ENCODE measurements at places on chromosomes 12 and 14.

GRCh38 chr14:68333262-68333661 is 459.6 kb downstream of the ZFP36L1 start:
- DNase-seq: no peak

GRCh38 chr12:105018012-105018411 is 31.9 kb downstream of the NOPCHAP1 start:
- no peak for DNase-seq

DNA sequence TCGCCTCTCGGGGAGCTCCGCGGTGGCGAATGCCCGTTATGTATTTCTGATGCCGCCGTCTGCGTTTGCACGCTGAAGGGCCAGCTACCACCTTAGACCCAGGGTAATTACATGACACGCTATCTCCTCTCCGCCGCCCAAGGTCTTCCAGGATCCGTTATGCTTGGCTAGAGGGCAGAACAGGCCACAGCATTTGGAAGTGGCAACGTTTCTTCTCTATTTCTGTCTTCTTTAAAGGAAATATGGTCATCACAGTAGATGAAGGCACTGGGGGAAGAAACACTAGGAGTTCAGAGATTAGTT is 861 bp upstream of the MDGA2 start:
- DNase-seq: no peak

- no peak for DNase-seq
These were observed 10.5 kb upstream of the TMED2 start for GRCh38 chr12:123573870-123574269.

DNA sequence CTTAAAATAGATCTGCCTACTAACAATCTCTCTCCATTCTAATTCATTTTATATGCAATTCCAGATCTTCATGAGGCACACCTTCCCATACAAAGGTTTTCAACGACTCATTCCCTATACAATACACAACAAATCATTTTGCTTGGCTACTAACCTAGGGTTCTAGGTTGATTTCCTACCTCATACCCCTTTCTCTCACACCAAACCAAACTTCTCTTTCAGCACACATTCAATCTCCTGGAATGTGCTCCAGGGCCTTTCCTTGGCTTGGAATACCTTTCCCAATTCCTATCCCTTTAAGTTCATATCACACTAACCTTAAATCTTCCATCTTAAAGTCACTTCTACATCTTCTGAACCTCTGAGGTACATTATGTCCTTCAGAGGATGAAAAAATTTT is 38.7 kb upstream of the MTERF2 start:
- DNase-seq: no peak

DNA sequence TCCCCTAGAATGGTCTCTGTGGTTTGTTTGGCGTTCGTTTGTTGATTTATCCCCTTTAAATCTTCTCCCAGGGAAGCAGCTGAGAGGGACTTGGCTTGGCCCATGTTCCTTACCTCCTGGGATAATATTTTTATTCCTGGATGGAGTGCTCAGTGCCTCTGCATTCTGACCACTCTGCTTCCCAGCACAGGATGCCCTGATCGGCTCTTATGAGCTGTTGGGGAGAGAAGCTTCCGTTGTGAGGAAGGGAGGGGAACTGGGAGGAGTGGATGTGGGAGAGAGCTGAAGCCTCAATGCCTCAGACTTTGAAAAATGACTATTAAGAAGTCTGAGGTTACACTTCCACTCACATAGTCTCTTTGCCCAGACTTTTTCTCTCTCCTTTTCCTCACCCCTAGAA is 114.8 kb downstream of the SMOC1 start:
- no peak for DNase-seq

DNA sequence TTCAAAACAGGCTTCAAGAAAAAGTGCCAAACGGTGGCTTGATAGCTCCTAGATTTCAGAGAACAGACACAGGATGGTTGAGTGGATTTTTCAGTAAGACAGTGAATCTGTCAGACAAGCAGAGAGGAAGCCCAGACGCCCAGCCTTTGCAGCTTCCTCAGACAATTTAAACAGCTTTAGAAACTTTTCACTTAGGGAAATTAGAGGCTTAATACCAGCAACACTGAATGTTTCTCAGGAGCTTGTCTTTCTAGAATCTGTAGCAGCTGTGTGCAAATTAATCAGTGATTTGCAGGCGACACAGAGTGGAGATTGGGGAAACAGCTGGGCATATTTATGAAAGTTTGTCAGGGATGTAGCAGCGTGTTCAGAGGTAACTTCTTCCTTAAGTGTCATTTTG is 362.1 kb downstream of the GALC start:
- DNase-seq: no peak

- DNase-seq: no peak
These were observed 158.4 kb upstream of the IGF1 start for GRCh38 chr12:102638777-102639176.

- DNase-seq: no peak
These were observed 3.4 kb downstream of the SSPN start for GRCh38 chr12:26198742-26199141.

GRCh38 chr12:116123451-116124258 is 153.8 kb downstream of the MED13L start:
- DNase-seq: peak; percentile 20

- DNase-seq: no peak
These were observed 3.5 kb downstream of the ELK3 start for GRCh38 chr12:96197503-96198272.

GRCh38 chr14:81165188-81165587 is 55.6 kb downstream of the GTF2A1 start:
- no peak for DNase-seq

DNA sequence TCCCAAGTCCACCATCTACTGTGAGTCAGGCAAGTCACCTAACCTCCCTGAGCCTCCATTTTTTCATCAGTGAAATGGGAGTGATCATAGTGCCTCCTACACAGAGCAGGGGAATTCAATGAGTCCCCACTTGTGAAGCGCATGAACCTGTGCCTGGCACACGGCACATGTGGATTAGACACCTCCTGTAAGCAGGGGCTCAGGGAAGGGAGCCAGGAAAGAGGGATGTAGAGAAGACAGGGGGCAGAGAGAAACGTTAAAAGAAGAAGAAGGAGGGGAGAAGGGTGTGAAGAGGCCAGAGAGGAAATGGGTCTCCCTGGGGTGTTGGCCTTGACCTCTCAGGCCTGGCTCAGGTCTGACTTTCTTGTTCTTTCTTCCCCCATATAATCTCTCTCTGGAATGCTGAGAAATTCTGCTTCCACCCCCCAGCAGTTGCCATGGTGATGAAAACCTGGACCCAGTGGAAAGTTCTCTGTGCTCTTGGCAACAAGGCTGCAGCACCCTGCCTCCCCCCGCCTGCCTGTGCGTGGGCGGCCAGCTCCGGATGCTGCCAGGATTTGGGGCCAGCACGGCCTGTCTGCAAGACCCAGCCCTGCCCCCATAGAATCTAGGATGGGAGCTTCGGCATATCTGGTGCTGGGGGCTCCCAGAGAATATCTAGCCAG is 94.5 kb downstream of the CALM1 start:
- DNase-seq: no peak

- no peak for DNase-seq
These were observed 406.7 kb downstream of the TMTC2 start for GRCh38 chr12:83093426-83093825.

DNA sequence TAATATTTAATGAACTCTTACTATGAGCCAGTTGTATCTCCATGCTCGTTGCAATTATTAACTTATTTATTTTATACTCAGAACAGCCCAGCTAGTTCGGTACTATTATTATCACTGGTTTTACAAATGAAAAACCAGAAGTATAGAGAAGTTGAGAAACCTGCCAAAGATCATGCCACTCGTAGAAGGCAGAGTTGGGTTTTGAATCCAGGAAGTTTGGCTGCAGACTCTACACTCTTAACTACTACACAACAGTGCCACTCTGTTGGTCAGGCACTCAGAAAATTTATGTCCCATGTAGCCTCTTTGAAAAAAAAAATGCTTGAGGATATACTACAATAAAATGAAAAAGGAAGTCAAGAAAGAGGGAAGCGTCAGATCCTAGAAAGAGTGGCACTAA is 71.5 kb upstream of the ARID2 start:
- no peak for DNase-seq

DNA sequence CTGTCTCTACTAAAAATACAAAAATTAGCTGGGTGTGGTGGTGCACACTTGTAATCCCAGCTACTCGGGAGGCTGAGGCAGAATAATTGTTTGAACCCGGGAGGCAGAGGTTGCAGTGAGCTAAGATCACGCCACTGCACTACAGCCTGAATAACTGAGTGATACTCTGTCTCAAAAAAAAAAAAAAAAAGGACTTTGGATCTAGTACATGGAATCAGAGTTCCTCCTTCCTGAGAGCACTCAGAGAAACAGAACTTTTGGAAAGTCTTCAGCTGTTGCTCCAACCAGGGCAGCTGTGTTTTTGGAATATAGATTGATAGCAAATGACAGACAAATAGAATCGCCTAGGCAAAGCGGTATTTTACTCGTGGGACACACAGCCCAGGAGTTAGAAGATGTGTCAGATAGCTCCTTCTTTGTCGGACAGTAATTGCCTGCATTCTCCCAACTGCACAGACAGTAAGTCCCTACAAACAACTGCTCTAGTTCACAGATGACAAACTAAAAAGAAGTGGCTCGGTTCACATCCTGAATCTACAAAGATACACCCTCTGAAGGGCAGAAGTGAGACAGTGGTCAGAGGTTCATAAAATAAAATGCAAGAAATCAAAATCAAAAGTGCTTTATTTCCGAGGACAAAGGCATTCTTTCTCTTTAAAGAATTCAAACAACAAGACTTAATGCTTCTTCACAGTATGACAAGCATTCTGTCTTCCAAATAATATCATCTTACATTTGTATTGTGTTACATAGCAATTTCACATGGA is 17.1 kb upstream of the NEK9 start:
- DNase-seq: no peak

GRCh38 chr12:13740149-13740545 is 241.3 kb downstream of the GRIN2B start:
- DNase-seq: no peak

DNA sequence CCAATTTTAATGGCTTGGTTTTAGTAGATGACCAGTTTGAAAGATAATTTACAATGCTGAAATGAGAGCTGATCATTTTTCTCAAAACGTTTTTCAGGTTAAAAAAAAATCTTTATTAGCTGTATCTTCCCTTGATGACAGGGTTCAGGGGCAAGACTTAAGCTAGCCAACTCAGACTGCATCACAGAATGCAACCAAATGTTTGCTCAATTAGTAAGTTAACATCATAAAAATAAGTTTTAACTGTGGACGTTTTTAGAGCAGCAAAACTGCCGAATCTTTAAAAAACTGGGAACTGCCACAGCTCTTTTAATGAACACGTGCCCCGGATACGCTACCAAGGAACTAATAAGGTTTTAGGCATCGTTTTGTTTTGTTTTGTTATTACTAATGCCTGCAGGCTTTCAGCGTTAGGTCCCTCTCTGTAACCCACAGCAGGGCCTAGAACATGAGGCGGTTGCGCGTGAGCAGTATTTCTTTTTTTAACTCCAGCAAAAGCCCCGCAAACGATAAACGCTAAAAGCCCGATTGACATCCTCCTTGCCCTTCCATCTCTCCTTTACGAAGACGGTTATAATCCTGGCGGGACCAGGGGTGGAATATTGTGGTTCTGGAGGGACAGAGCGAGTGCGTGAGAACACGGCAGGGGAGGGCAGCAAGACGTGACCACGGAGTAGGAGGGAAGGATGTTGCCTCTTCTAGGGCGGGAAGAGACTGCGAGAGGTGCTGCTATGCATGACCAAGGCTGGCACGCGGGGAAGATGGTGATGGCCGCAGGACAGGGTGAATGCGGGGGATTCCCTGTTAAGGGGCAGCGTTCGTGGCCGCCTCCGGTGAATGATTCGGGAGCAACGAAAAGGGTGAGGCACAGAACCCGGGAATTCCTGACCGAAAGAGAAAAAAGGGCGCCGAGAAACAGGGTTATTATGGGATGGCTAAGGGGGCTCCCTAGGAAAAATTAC is 652 bp downstream of the SUPT16H start:
- DNase-seq: peak; percentile 22

DNA sequence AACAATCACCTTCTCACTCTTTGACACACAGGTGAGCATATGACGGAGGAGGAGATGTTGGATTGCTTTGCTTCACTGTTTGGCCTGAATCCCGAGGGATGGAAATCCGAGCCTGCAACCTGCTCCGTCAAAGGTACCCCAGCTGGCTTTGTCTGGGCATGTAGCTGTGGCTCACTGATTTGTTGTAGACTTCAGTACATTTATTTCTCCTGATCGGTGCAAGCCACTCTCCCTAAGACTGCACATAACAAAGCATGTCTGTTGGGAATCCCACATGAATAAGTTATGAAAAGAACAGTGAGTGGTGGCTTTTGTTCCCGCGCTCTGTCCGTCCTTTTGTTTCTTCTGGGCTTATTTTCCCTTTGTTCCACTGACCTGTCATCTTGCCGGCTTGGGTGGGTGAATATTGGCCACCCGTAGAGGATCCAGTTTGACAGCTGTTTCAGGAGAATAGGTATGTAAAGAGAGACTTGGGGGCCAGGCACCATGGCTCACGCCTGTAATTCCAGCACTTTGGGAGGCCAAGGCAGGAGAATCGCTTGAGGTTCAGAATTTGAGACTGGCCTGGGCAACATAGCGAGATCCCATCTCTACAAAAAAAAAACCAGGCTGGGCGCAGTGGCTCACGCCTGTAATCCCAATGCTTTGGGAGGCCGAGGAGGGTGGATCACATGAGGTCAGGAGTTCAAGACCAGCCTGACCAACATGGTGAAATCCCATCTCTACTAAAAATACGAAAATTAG is 20.0 kb upstream of the BCL7A start:
- no peak for DNase-seq

- no peak for DNase-seq
These were observed 3.3 kb upstream of the TMEM117 start for GRCh38 chr12:43832463-43833168.

DNA sequence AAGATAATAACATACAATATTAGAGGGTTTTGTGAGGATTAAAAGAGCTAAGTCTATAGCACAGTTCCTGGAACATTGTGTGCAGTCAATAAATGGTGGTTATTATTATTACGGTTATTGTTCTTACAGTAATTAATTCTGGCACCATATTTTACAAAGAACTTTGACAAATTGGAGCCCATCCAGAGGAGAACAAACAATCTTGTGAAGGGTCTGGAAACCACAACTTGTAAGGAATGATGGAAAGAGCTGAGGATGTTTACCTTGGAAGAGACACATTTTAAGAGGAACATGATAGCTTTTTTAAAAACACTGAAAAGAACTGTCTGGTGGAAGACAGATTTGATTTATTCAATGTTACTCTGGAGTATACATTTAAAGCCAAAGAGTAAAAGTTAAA is 150.5 kb upstream of the KRR1 start:
- DNase-seq: no peak

- no peak for DNase-seq
These were observed 33.9 kb downstream of the SPTLC2 start for GRCh38 chr14:77582511-77582910.

DNA sequence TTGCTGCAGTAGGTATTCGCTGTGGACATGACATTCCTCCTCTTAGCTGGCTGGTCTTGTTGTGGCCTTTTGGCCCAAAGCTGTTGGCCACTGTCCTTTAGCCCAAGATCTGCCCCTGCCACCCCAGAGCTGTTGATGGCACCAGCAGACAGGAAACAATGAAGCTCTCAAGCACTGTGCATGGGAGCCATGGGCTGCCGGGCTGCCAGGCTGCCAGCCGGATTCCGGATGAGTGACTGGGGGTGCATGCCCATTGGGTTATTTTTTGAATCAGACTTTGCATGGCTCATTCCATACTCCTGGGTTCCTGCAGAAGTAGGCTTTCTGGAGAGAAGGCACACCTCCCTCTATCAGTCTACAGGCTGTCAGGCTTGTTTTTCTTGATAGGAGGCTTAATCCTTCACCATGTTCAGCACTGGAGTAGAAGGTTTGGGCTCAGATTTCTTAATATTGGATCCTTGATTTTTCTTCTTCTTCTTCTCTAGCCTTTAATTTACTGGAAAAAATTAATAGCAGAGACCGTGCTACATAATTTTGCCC is 32.4 kb downstream of the MAX start:
- no peak for DNase-seq

All from CD4-positive, alpha-beta T cell treated with Interferon gamma for 1 hour (primary cell).